ENCODE measurements at places on chromosomes 2 and 18. TPM values are rescaled to one million over a fixed set of nuclear protein-coding genes. Genes with fewer than 3 reads are reported as not detected.

The CCDC85A gene
- total RNA-seq: 4.7 TPM

- no peaks in the 10 kb centered on the region for H3K27me3 ChIP-seq
- DNase-seq: no peak
- no peaks in the 10 kb centered on the region for H3K36me3 ChIP-seq
- no peak overlapping the region for H3K4me3 ChIP-seq
- peak overlapping the region; percentile 86 for H3K27ac ChIP-seq
Measured at GRCh38 chr2:20594957-20595356, 55.9 kb downstream of the HS1BP3 start.

The CRIM1 gene
- 60.4 TPM for total RNA-seq

GRCh38 chr2:198004921-198005829 is 200.8 kb downstream of the PLCL1 start:
- H3K4me3 ChIP-seq: no peak overlapping the region
- no peaks in the 10 kb centered on the region for H3K27me3 ChIP-seq
- no peak overlapping the region for H3K27ac ChIP-seq
- H3K36me3 ChIP-seq: no peaks in the 10 kb centered on the region
- H3K4me1 ChIP-seq: no peaks in the 10 kb centered on the region

- H3K4me3 ChIP-seq: no peak overlapping the region
- H3K27ac ChIP-seq: no peak overlapping the region
- no peaks in the 10 kb centered on the region for H3K36me3 ChIP-seq
- no peak for DNase-seq
Measured at GRCh38 chr2:10387033-10387432, 61.1 kb downstream of the ODC1 start.

DNA sequence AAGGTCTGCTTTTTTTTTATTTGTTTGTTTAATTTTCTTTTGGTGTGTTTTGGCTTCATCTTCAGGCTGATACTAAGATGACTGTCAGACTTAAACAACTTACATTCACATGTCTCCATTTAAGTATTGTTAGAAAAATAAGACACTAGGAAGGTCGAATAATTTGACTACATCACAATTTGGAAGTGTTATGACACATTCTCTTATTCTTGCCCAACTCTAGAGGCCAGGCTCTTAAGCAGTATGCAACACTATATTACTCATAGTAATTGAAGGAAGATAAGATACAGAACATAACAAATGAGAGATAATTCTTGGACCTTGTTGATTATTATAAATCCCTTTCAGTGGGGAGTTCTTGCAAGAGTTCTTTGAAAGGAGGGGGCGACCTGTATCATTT is 295.3 kb upstream of the COL3A1 start:
- H3K4me1 ChIP-seq: no peaks in the 10 kb centered on the region
- no peaks in the 10 kb centered on the region for H3K36me3 ChIP-seq
- H3K4me3 ChIP-seq: no peak overlapping the region
- H3K27ac ChIP-seq: no peak overlapping the region
- no peaks in the 10 kb centered on the region for H3K27me3 ChIP-seq

Data from vagina (tissue), 2 donors.